GM23248 (cell line): ENCODE measurements at places on chromosomes 6 and 20.

DNA sequence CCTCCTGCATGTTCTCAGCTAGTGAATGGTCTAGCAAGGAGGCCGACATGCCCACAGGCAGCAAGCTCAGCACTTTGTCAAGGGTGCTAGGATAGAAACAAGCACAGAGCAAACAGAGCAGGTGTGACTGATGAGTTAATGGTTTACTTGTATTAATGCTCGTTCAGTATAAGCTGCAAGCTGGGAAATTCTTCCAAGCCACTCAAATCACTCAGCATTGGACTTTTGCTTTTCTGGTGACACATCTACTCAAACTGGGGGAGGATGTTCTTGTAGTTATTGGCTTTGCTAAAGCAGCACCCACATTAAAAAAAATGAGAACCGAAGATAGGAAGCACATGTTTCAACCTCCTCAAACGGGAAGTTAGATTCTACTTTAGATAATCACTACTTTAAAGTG lies 43.1 kb upstream of the NEDD9 start:
- DNase-seq, result no peak

DNA sequence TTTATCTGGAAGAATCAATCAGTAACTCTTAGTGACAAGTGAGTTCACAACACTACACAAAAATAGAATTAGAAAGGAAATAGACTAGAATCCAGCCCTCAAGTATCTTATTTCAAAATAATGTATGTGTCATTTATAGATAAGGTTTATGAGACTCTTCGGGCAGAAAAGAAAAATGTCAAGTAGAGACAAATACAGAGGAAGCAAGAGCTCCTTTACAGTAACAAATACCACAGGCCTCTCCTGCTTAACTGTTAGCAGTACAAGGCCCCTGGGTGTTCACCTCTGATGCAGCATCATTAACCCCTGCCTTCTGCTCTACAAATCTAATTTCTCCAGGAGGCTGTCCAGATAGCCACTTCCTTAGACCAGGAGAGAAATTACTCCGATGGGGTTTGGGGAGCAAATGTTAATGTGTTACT lies 76.7 kb downstream of the UBE3D start:
- DNase-seq, result peak; percentile 47

GRCh38 chr20:4083098-4083865 lies 67.9 kb upstream of the RNF24 start:
- DNase-seq, result no peak

- DNase-seq, result no peak
Observed at GRCh38 chr6:1009103-1009502, 302.8 kb upstream of the FOXQ1 start.

DNA sequence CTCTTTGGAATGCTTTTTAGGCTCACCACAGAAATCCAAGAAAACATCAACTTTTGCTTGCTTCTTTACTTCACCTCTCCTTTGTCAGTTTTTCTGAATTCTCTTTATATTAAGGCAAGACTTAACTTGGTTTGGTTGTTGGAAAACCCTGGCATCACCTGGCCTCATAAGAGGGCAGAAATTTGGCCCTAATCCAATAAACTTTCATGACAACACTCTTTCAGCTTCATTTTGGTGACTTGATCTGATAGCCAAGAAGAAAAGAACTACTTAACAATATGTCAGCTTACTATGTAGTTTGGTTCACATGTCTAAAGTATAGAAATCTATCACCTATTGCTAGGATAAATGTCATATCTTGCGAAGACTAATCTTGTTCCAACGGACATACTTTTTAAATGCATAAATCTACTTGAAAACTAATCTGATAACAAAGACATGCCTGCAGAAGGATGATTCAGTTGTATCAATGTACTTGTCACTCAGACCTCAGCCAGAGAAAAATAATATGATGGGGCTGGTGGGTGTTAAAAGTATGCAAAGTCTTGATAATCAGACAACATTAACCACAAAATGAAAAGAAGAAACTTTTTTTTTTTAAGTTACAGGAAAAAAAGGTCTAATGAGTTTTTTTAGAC lies 19.3 kb upstream of the HBS1L start:
- no peak for DNase-seq

GRCh38 chr20:23200914-23201313 lies 114.8 kb upstream of the CD93 start:
- peak; percentile 30 for DNase-seq

GRCh38 chr20:1381753-1382591 lies 10.9 kb downstream of the FKBP1A start:
- peak; percentile 49 for DNase-seq

DNA sequence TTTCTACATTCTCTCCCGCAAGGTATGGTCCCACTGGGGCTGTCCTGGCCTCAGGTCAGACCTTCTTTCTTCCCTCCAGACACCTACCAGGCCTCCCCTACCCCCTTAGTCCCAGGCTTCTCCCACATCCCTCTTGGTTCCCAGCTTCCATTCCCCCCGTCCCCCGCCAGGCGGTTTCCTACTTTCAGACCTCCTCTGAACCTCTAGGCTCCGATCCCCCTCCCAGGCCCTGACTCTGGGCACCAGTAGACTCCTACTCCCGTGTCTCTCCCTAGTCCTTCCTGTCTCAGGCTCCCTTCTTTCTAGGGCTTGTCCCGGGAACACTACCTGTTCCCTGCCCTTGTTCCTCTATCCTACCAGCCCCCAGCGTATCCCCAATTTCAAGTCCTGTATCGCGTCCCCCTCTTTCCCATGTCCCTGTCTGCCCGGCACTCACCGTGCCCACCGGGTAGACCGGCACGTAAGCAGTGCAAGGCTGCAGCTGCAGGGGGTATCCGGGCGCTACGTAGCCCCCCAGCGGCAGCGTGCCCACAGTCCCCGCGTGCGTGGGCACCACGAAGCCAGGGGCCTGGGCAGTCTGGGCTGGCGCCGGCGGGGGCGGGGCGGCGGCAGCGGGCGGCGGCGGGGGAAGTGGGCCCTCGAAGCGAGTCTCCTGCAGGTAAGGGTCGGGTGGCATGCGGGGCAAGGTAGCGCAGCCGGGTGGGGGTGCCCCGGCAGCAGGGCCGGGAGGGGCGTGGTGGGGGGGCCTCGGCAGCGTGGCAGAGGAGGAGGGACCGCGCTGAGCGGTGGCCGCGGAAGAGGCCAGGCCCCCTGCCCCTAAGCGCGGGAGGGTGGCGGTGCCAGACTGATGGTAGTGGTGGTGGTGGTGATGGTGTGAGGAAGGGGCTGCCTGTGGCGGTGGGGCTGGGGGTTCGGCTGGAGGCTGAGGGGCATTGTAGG lies 1.5 kb downstream of the PRRT1 start:
- DNase-seq, result no peak

DNA sequence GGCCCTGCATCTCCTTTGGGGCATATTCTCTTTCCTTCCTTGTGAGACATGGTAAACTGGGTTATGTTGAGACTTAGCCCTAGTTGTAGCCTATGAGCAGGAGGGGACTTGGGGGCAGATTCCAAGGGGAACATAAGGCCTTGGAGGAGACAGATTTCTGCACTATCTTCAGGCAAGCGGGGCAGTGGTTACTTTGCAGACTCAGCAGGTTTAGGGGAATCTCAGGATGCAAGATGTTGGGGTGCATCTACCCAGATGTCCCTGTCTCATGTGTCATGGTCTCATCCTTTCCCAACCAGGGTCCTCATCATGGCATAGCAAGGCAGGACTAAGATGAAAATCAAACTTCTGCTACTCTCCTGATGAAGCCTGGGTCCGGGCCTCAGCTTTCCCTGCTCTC lies 58.6 kb upstream of the PTPRT start:
- DNase-seq, result no peak
